Caco-2 (cell line): ENCODE measurements at places on chromosomes 7 and 10.

DNA sequence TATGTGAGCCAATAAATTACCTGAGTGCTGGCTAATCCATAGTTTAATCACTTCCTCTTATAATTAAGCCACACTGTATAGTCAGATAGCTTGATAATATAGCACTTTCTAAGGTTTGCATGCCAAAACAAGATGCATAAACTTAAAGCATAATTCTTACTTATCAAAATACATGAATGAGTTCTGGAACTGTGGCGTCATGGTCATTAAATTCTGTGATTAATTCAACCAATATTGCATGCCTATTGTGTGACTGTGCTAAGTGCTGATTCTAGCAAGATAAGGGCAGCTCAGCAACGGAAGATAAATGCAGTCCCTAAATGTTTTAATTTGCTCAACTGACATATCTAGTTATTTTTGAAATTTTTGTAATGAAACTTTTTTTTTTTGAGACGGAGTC is 29.7 kb downstream of the HOXA1 start:
- no peak for DNase-seq

GRCh38 chr10:129191797-129192196 is 275.2 kb upstream of the MGMT start:
- no peak for DNase-seq

- no peak for DNase-seq
These were observed 12.5 kb upstream of the IL2RA start for GRCh38 chr10:6074489-6075301.

GRCh38 chr10:7687228-7687907 is 15.7 kb upstream of the ITIH2 start:
- DNase-seq: peak; percentile 93

DNA sequence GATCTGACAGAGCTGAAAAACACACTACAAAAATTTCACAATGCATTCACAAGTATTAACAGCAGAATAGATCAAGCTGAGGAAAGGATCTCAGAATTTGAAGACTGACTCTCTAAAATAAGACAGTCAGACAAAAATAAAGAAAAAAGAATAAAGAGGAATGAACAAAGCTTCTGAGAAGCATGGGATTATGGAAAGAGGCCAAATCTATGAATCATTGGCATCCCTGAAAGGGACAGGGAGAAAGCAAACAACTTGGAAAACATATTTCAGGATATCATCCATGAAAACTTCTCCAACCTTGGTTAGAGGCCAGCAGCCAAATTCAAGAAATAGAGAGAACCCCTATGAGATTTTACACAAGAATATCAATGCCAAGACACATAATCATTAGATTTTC is 804.8 kb upstream of the IGFBP3 start:
- DNase-seq: no peak

- no peak for DNase-seq
These were observed 81.0 kb upstream of the FZD8 start for GRCh38 chr10:35723059-35723458.

GRCh38 chr7:49995681-49996080 is 97.4 kb downstream of the ZPBP start:
- DNase-seq: no peak

DNA sequence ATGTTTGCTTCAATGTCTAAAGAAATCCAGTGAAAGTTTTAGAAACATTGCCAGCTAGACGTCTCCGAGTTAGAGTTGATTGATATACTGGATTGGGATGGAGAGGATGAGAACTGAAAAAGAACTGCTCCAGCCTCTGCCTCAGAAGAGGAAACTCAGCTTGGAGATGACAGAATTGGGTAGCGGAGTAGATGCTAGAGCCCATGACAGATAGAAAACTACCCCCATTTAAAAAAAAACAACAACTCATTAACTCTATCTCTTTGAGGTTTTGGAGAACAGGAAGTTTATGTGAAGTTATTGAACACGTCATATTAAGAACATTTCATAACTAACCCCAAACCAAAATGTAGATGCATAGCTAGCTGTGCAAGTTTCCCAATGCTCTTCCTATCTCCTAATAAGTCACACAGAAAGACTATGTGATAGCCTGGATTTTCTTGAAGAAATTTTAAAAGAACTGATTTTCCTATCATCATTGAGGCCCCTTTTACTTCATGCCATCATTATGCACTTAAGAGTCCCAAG is 28.3 kb upstream of the AFAP1L2 start:
- no peak for DNase-seq

GRCh38 chr10:109456566-109457301 is 466.6 kb downstream of the XPNPEP1 start:
- no peak for DNase-seq

- DNase-seq: no peak
These were observed 237.4 kb downstream of the ELMO1 start for GRCh38 chr7:37211097-37211880.

- no peak for DNase-seq
These were observed 307.8 kb downstream of the GPAM start for GRCh38 chr10:111875725-111876124.

DNA sequence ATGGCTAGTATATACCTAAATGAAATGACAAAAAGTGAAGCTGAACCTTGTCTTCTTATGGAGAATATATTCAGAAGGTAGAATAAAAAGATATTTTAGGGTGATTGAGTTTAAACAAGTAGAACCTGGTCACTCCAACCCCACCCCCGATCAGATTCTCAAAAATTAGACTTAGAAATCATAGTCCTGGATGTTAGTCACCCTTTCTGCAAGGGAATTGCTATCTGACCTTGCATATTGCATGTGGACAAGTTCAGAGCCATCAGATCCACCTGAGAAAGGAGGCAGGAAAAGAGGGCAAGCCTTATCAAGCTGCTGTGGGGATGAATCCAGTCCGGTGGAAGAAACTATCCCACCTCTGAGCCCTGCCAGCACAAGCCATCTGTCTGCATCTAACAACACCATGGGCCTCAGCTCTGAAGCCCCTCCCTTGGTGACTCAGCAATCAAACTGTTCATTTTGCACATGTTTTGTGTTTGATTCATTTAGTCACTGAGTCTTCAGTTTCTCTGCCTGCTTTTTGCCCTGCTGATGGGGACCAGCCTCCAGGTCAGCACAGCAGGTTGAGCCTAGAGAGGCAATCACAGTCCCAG is 727.3 kb downstream of the AUTS2 start:
- DNase-seq: no peak

- DNase-seq: no peak
These were observed 168.2 kb downstream of the SKAP2 start for GRCh38 chr7:26696161-26696560.

GRCh38 chr7:65915921-65916657 is 43.2 kb downstream of the VKORC1L1 start:
- no peak for DNase-seq

GRCh38 chr7:18901982-18902421 is 215.4 kb downstream of the TWIST1 start:
- DNase-seq: no peak

GRCh38 chr7:25329815-25330214 is 101.5 kb upstream of the NPVF start:
- DNase-seq: no peak

- no peak for DNase-seq
These were observed 72.3 kb downstream of the TLL2 start for GRCh38 chr10:96441322-96441885.

- no peak for DNase-seq
These were observed 17.8 kb downstream of the MET start for GRCh38 chr7:116689790-116690259.

GRCh38 chr7:102953406-102953805 is 40.6 kb downstream of the LRRC17 start:
- no peak for DNase-seq

GRCh38 chr10:132331601-132332432 is at the start of gene LRRC27:
LRRC27 (plus strand) TSS chr10:132332193; CDS start chr10:132333525, 1,332 bp downstream.
- DNase-seq: peak; percentile 100

- no peak for DNase-seq
These were observed 201.5 kb downstream of the TMEM178B start for GRCh38 chr7:141275350-141275749.

- no peak for DNase-seq
These were observed 1033.8 kb upstream of the AUTS2 start for GRCh38 chr7:68564306-68565135.

DNA sequence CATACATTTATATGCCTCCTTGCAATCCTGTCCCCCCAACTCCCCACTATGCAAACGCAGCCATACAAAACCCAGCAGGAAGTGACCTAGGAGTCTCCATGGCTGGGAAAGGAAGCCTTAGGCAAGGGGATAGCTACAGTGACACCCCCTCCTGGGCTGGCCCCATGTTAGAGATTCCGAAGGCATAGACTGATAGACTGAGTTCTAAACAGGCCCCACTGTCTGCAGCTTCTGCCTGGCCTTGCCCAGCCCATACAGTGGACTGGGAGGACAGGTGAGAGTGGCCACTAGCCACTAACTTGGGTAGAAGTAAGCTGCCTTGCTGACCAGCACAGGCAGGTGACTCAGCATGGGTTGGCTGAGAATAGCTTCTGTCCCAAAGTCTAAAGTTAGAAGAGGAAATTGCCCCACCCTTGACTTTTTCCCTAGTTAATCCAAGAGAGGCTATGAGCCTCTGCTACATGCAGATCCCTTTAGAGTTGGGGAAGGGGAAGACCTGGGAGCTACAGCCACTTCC is 106.3 kb downstream of the C10orf105 start:
- DNase-seq: no peak

DNA sequence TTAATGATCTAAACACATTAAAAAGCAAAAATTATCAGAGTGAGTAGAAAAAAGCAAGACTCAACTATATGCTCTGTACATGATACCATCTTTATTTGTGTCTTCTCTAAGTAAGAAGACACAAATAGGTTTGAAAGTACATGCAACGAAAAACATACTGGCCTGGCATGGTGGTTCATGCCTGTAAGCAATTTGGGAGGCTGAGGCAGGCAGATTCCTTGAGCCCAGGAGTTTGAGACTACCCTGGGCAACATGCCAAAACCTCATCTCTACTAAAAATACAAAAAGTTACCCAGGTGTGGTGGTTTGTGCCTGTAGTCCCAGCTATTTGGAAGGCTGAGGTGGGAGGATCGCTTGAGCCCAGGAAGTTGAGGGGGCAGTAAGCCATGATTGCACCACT is 78.1 kb upstream of the TOMM7 start:
- DNase-seq: no peak

DNA sequence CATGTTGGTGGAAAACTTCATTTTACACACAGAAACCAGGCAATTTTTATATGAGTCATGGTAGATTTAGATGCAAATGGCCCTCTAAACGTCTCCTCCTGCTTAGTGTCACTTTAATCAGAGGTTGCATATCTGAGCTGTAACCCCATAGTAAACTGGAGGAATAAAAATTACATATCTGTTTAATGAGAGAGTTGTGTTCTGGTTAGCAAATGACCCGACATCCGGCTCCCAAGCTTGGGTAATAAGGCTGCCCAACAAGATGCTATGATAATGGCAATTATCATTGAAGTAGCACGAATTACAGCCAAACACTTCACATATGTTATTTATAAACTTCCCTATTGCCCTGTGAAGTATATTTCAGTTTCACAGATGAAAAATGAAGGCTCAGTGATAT is 10.6 kb upstream of the ADAM12 start:
- DNase-seq: no peak

DNA sequence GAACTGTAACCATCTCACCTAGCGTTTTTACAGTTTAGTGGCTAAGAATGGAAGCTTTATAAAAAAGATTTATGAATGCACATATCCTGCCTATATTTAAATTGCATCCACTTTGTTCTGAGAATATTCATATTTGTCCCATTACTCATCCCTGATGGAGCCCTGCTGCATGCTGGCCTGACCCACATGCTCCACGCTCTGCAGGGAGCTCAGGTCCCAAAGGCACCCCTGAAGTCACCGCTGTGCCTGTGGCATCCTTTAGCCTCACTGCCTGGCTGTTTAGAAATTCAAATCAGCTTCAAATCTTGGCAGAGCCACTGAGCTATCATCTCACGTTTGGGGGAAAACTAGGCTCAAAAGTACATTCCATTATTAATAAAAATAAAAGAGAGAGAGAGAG is 24.4 kb downstream of the C10orf90 start:
- DNase-seq: no peak

GRCh38 chr7:75644589-75644988 is 94.2 kb downstream of the HIP1 start:
- DNase-seq: no peak

- DNase-seq: no peak
These were observed 27.9 kb upstream of the CUL1 start for GRCh38 chr7:148670807-148671206.

- peak; percentile 63 for DNase-seq
These were observed 216.9 kb downstream of the DYNC1I1 start for GRCh38 chr7:95989301-95989700.

GRCh38 chr7:19107081-19107355 is 10.4 kb downstream of the TWIST1 start:
- DNase-seq: no peak

GRCh38 chr10:73888514-73888913 is 14.2 kb upstream of the CAMK2G start:
- DNase-seq: no peak

DNA sequence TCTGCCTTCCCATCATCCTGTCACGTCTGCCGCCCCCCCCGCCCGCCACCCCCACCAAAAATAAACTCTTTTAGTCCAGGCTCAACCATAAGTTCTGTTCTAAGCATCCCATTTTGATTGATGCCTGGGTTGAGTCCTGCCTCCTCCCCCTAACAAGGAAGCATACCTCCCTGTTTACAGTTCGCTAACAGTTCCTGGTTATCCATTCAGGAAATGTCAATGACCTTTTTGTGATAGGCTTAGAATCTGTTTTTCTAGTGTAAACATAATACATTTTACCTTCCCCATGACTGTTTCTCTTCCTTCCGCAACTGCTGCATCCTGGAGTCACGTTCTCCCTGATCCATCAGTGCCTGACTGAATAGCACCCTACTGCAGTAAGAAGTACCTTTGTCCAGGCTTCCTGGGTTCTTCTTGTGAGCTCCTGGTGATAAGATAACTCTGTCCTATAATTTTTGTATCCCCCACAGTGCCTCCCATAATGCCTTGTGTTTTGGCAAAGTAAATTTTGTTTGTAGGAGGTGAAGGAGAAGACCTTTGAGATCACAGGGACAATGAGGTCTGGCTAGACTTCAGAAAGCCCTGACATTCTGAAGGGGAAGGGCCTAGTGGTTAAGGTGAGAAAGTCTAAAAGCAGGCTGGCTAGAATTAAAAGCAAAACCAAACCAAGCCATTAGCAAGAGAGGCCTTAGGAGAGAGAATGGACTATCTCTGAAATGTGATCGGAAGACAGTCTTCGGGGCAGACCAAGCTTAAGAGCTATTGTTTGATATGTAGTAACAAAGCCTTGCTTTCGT is 7.3 kb downstream of the AGFG2 start:
- DNase-seq: no peak

- no peak for DNase-seq
These were observed 232.5 kb downstream of the PTEN start for GRCh38 chr10:88095778-88096431.

- no peak for DNase-seq
These were observed 15.6 kb downstream of the ARHGAP22 start for GRCh38 chr10:48589266-48589665.
